NCI-H1105 treated with DMSO at 0.1 percent for 48 hours (cell line): ENCODE measurements at places on chromosomes 7 and 10.

DNA sequence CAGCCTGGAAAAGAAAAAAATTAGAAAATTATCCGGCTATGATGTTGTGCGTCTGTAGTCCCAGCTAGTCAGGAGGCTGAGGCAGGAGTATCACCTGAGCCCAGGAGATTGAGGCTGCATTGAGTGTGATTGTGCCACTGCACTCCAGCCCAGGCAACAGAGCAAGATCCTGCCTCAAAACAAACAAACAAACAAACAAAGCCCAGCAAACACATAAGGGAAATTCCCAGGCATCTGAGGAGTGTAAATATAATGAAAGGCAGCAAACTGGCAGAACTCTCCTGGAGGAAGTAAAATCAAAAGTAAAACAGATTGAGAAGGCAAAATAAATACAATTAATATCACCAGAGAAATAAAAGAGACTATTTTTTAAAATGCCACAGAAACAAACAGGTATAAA lies 84.5 kb upstream of the ITGB1 start:
- DNase-seq: no peak

- DNase-seq: no peak
Measured at GRCh38 chr10:58782876-58783851, 270.5 kb downstream of the BICC1 start.

- no peak for DNase-seq
Measured at GRCh38 chr7:74521855-74522254, 68.1 kb downstream of the GTF2IRD1 start.

- DNase-seq: no peak
Measured at GRCh38 chr10:21145751-21146435, 248.8 kb upstream of the NEBL start.

DNA sequence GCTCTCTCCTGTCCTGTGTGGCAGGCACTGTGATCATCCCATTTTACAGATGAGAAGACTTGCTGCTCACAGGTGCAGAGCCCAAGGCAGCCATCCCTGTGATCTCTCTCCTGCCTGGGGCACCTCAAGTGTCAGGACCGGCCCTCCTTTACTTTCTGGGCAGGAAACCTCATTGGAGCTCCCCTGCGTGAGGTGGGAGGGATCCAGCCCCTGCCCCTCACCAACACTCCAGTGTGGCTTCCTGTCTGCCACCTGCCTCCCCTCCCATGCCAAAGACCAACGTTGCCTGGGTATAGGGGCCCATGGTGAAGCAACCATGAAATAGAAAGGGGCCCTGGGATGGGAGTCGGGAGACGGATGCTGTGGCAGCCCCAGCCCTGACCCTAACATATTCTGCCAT lies 91.2 kb upstream of the MYL10 start:
- no peak for DNase-seq

GRCh38 chr10:930625-931325 lies 730 bp downstream of the LARP4B start:
- no peak for DNase-seq

- DNase-seq: no peak
Measured at GRCh38 chr7:99767662-99768061, 16.3 kb downstream of the CYP3A4 start.
